Activated B cell treated with CpG ODN at 0.5 μM for 24 hours (primary cell): ENCODE measurements at places on chromosomes 11 and 22.

DNA sequence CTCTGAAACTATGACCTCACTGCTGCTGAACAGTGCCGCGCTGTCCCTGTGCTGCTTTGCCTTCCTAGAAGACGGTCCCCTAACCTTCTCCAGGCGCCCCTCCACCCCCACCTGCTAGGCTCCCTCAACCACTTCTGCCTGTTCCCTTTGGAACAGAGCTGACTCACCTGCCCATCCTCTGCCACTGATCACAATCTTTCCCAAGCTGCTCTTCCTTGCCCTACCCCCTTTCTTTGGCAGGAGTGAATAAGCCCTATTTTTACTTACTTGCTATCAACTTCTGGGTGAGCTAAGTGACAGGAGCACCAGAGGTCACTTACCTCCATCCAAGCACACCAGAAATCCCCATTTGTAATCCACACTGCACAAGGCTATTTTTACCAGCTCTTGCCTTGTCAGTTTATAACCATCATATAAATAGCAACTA is 116.0 kb upstream of the BID start:
- H3K4me3 ChIP-seq: no peak overlapping the region
- no peaks in the 10 kb centered on the region for H3K27me3 ChIP-seq
- H3K27ac ChIP-seq: no peak overlapping the region
- DNase-seq: no peak
- peaks cover 91% of the 10 kb centered on the region for H3K36me3 ChIP-seq

DNA sequence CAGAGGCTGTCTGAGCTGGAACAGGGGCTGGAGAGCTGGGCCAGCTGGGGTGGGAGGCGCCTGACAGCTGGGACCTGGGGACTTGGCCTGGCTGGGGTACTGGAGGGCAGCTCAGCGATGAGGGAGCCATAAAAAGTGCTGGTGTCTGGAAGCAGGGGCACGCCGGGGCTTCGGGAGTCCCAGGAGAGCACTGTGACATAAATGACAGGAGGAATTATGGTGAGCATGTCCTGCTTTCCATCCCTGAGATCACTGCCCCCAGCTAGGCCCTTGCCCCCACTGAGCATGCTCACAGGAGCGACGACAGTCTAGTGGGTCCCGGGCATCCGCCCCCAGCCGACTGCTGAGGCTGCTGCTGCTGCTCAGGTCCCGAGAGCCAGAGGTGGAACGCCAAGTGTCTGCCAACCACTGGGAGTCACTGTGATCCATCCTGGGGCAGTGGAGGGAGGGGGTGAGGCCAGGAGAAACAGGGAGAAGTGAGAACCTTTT is 6.2 kb downstream of the ROBO4 start:
- no peak for DNase-seq
- H3K36me3 ChIP-seq: no peaks in the 10 kb centered on the region
- no peaks in the 10 kb centered on the region for H3K4me1 ChIP-seq
- H3K27me3 ChIP-seq: peaks cover 6% of the 10 kb centered on the region
- H3K4me3 ChIP-seq: no peak overlapping the region
- no peak overlapping the region for H3K27ac ChIP-seq

- H3K27ac ChIP-seq: no peak overlapping the region
- H3K27me3 ChIP-seq: peaks cover 5% of the 10 kb centered on the region
- no peaks in the 10 kb centered on the region for H3K36me3 ChIP-seq
- no peaks in the 10 kb centered on the region for H3K4me1 ChIP-seq
Observed at GRCh38 chr11:12770966-12771597, 96.9 kb downstream of the TEAD1 start.

DNA sequence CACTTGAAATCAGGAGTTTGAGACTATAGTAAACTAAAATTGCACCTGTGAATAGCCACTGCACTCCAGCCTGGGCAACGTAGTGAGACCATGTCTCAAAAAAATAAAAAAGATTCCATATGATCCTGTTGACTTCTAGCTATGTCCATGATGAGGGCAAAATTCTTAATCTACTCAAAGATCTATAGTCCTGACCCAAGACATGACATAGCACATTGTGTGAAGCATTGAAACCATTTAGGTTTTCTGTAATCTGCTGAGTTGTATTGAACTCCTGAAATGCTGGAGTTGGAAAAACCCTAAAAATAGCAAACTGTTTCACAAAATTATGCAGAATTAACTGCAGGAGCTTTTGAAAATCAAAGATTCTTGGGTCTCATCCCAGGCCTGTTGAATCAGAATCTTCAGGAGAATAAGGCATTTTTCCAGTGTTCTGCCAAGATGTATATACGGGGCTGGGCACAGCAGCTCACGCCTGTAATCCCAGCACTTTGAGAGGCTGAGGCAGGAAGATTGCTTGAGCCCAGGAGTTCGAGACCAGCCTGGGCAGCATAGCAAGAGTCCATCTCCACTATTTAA is 29.8 kb upstream of the LDHA start:
- DNase-seq: no peak
- peaks cover 67% of the 10 kb centered on the region for H3K36me3 ChIP-seq

DNA sequence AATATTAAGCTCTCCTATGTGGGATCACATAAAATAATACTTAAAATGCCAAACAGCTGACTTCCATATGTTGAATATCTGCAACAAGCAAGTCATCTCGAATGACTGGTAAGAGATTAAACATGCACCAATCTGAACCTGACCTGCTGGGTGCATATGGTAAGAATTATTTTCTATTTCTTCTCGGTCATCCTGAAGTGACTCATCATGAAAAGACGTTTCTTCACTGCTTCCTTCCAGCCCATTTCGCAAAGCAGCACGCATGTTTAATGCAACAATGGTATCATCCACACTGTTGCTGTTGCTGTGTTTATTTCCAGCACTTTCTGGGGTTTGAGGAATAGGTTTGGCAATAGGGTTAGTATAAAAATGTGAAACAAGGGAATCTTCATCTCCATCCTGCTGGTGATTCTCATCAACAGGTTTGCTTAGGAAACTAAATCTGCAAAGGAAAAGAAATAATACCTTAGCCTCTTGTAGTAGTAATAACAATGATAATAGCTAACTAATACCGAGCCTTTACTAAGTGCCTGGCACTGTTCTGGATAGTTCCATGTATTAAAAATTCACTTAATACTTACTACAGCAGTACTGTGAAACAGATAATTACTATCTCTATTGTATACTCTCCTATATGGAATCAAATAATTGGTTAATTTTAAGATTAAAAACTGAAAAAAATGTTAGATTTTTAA is 52.0 kb upstream of the CHRNA10 start:
- H3K36me3 ChIP-seq: peaks cover 84% of the 10 kb centered on the region
- H3K4me1 ChIP-seq: no peaks in the 10 kb centered on the region
- H3K4me3 ChIP-seq: no peak overlapping the region
- no peak overlapping the region for H3K27ac ChIP-seq

DNA sequence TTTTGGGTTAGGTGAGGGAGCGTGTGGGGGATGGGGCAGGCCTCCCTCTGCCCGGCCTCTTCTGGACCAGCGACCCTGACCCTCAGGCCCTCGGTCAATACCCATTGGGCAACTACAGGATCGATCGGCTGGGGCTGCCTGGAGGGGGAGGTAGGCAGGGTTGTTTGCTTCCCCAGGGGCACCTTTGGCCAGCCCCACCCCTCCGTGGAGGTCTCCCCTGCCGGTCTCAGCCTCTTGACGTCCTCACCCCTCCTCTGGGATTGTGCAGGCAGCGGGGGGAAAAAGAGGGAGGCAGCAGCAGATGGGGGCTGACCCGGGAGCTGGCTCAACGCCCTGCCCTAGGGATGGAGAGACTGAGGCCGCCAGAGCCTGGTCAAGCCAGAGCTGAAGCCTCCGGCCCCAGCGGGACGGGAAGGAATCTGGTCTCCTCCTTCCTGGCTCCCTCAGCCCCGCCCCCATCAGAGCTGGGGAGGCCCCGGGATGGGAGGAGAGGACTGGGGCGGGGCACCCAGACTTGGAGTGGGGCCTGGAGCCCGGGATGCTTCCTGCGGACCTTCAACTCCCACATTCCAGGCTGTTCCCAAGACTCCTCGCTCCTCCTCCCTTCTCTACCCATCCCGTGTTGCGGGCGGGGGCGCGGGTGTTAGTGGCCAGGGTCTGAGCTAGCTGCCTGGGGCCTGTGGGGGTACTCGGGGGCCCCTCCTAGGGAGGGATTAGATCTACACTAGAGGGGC is 14.4 kb upstream of the CDC42EP1 start:
- peaks cover 17% of the 10 kb centered on the region for H3K27me3 ChIP-seq
- no peak overlapping the region for H3K27ac ChIP-seq
- no peak overlapping the region for H3K4me3 ChIP-seq
- no peak for DNase-seq
- H3K36me3 ChIP-seq: no peaks in the 10 kb centered on the region

DNA sequence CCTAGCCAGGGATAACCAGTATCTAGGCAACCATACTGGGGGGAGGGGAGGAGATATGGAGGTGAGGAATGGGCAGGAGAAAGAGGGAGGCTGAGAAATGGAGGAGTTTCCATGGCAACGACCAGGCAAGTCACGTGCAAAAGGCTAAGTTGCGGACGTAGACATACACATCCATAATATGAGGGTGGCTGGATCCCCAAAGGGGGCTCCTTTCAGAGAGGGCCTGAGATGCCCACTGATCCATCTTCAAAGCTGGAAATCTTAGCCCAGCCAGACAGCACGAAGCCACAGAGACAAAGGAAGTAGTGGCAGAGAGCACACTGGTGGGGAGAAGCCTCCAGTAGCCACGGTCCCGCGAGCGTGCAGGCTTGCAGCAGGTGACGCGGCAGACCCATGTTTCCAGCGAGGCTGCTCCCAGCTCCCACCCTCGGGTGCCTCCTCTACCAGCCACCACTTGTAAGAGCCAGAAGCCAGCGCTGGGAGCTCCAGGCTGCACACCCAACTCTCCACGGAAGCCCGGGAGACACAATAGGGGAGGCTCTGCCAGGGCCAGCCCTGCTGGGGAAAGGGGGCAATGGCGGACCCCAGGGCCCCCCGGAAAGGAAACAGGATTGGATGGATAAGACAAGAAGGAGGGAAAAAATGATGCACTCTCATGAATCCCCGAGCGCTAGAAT is 938 bp downstream of the FXYD6 start:
- peaks cover 23% of the 10 kb centered on the region for H3K4me1 ChIP-seq
- H3K27ac ChIP-seq: no peak overlapping the region
- H3K36me3 ChIP-seq: no peaks in the 10 kb centered on the region
- H3K27me3 ChIP-seq: peaks cover 66% of the 10 kb centered on the region
- DNase-seq: no peak

DNA sequence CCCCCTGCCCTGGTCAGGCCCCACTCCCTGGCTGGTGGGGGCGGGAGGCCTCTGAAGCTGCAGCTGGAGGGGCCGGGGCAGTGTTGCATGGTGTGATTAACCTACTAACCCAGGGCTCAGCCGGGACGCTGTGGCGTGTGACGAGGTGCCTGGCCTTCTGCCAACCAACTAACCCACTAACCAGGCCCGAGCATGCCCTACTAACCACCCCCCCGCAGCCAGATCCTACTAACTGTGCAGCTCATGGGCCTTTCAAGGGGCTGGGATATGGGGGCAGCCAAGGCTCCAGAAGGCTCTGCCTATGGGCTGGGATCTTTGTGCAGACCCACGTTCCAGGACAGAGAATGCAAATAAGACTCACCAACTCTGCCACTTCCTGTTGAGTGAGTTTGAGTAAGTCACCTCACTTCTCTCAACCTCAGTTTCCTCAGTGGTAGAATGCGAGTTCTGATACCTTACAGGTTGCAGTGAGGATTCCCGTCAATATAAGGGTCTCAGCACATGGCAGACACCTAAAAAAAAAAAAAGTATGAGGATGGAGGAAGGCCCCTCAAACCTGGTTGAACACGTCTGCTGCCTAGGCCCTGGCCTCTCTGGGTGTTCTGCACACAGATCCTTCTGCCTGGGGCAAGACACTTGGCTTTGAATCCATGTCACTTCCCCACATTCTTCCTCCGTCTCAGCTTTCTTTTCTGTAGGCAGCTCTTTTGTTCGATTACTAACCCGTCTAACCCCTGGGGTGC is 14.1 kb downstream of the MIAT start:
- H3K4me1 ChIP-seq: peaks cover 94% of the 10 kb centered on the region
- H3K27me3 ChIP-seq: no peaks in the 10 kb centered on the region
- H3K27ac ChIP-seq: peak overlapping the region; percentile 99

DNA sequence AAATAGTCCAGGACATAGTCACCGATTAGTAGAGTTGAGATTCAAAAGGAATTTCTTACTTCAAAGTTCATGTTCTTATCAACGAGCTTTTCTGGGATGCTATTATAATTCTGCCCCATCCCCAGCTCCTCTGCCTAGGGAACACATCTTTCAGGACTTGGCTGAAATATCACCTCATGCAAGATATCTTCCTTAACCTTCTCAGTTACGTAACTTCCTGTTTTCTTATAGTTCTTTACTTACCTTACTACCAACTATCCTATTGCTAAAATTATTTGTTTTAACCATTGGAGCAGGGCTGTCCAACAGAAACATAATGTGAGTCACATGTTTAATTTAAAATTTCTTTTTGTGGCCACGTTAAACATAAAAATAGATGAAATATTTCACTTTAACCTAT is 2.3 kb downstream of the NARS2 start:
- no peak overlapping the region for H3K4me3 ChIP-seq
- H3K36me3 ChIP-seq: peaks cover 30% of the 10 kb centered on the region
- H3K4me1 ChIP-seq: peaks cover 38% of the 10 kb centered on the region
- no peaks in the 10 kb centered on the region for H3K27me3 ChIP-seq

DNA sequence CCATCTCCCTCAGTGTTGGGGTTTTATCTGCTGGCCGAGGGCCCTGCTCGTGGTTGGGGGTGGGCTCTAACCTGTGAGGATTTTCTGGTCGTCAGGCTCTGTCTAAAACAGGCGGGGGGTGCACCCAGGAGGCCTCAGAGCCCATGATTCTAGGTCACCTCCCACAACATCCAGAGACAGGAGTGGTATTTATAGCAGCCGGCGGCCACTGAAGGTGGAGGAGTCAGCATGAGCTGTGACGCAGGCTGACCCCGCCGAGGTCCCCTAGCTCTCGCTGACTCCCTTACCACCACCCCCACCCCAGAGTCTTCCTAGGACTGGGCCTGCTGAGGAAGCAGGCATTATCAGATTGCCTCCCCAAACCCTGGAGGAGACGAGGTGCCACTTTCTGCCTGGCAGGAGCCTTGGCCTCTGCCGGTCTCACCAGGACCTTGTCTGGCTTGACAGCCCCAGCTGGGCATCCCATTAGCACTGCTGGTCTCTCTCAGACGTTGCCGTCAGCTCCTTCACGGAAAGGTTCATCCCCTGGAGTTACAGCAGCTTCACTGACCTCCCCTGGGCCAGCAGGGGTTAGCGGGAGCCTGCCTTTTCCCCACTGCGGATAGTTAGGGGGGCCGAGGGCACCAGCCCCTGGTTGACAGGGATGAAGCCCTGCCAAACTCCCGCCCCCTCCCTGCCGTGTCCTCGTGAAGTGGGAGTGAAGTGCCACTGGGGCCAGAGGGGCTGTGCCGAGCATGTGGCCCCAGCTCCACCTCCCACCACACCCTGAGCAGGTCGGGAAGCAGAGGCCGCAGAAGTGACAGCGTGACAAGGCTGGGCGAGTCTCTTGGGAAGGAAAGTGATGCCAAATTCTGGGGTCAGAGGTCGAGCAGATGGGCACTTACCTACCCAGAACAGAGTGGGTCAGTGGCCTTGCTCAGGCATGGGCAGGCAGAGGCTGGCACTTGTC is 26.5 kb downstream of the DAGLA start:
- no peak overlapping the region for H3K27ac ChIP-seq
- H3K27me3 ChIP-seq: peaks cover 3% of the 10 kb centered on the region
- H3K4me1 ChIP-seq: no peaks in the 10 kb centered on the region
- H3K36me3 ChIP-seq: no peaks in the 10 kb centered on the region
